ENCODE measurements at places on chromosomes 6 and 20.

DNA sequence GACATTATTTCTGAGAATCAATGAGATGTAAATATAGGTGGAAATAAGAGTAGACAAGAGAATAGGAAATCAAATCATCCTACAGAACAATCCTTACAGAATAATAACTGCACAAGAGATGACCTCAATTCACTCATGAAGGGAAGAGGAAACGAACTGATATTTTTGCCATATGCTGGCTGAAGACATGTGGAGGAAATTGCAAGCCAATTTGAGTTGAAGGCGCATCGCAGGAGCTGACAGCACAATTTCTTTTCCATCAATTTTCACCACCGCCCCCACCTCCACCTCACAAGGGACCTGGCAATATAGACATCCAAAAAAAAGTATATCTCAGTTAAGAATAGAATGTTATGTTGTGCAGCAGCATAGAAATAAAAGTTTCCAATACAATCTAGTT lies 20.3 kb downstream of the CITED2 start:
- DNase-seq = no peak

DNA sequence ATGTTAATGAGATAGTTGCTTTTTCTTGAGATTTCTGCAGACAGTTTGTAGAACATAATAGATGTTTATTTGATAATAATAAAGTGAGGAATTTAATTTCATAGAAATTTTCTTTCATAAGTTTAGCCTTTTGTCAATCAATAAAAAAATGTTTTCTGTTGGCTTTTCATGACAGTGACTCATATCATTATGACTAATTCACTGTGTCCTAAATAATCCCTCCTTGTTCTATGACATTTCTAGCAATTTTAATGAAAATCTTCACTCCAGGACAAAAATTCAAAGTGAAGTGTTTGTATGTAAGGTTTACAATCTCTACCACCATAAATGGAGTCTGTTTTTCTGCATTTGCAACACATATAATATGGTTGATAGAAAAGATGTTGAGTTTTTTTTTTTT lies 109.9 kb downstream of the UTRN start:
- DNase-seq = no peak

DNA sequence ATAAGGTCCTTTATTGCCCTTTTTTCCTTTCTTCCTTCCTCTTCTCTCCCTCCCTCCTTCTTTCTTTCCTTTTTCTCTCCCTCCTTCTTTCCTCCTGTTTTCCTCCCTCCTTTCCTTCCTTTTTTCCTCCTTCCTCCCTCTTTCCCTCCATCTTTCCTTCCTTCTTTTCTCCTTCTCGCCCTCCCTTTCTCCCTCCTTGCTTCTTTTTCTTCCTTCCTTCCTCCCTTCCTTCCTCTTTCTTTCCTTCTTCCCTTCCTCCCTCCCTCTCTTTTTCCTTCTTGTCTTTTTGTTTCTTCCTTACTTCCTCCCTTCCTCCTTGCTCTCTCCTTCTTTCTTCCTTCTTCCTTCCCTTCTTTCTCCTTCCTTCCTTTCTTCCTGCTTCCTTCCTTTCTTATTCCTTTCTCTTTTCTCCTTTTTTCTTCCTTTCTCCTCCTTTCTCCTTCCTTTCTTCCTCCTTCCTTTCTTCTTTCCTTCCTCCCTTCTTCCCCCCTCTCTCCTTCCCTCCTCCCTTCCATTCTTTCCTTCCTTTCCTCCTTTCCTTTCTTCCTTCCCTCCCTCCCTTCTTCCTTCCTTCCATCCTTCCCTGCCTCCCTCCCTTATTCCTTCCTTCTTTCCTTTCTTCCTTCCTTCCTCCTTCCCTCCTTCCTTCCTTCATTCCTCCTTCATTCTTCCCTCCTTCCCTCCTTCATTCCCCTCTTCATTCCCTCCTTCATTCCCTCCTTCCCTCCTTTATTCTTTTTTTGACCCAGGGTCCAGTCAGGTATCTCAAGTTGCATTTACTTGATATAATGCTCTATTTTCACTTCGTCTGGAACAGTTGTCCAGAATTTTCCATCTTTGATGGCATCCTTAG lies 11.7 kb upstream of the PHIP start:
- DNase-seq = no peak

GRCh38 chr6:5693225-5694145 lies 313.2 kb downstream of the NRN1 start:
- no peak for DNase-seq

All from NCI-H1694 (cell line).